Activated T-helper 9 cell treated with anti-CD3 and anti-CD28 coated beads, Interleukin-2, amount 50 U/mL, for 16 hours (primary cell): ENCODE measurements at places on chromosomes 7 and 10.

DNA sequence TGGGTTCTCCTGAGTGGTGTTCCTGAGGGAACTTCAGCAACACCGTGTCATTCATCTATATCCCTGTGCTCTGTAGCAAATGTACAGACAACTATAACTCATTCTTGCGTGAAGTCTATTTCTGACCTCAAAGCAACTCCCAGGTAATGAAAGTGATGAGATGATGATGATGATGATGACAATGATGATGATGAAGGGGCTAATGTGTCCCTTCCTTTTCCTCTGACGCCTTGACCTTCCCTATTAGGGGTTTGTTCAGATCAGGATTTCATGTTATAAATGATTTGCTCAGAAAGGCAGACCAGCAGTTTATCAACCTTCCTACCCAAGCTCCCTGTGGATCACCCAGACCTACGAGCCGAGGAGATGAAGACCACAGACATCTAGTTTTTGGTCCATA, 136.9 kb downstream of the FGFR2 start:
- no peak for DNase-seq

- DNase-seq = no peak
Measured at GRCh38 chr10:70298393-70298792, 14.6 kb upstream of the NPFFR1 start.

GRCh38 chr10:23413629-23414089, 25.2 kb upstream of the OTUD1 start:
- DNase-seq = no peak

DNA sequence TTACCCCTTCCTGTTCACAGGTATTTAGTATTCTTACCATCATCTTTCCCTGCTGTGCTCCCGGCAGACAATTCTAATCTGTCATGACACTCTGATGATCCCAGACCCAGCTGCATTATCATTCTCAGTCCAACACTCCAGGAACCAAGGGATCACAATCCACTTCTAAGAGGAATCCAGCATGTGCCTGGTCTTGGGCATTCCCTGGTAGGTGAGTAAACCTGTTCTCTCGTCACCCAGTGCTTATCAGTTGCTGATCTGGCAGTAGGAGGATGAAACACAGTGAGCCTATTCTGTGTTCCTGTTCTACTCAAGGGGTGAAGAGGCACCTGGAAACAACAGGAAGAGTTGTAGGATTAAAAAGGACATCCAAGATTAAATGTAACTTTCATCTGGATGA, 1.3 kb upstream of the DMBT1 start:
- no peak for DNase-seq

DNA sequence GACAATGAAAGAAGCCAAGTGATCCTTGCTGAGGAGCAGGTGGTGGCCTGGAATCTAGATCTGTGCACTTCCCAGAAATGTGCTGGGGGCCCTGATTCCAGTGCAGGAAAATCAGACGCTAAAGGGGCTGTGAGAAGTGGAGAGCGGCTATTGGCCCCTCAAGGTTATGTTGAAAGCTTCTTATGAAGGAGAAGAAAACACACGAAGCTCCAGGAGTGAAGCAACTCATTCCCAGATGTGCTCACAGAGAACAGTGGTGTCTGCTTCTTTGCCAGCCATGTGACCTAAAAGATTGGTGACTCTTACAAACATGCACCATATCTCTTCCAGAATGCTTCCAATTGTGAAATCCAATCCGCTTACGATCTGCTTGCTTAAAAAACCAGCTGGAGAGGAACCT, 679.3 kb upstream of the IGFBP3 start:
- no peak for DNase-seq

DNA sequence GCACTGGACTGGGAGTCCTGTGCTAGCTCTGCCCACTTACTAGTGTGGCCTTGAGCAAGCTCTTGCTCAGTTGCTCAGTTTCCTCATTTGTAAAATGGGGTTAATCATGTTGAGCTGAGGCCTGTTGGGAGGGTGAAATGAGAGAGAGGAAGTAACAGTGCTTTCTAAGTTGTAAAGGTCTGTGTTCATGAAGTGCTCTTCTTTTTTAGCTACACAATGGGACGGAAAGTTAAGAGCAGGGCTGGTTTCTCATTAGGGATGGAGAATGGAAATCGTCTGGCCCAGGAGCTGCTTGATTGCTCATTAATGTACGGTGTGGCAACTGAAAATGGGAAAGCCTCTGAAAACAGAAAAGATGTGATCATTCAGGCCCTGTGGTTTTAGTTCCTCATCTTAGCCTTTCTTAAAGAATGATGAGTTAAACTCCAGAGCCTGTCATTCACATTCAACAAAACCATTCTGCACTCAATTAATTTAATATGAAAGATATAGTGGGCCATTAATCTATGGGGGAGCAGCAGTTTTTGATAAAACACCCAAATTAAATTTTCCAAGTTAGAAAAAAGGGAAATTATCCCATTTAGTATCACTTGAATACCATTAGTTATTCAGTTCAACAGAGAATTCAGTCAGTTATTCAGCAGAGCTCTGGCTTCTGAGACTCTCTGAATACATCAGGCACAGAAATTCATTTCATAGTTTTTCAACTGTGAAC, 60.5 kb downstream of the SH2D4B start:
- DNase-seq = no peak

GRCh38 chr10:78805176-78805575, 263.6 kb upstream of the ZMIZ1 start:
- DNase-seq = no peak

GRCh38 chr7:21086688-21087087, 300.0 kb upstream of the SP8 start:
- DNase-seq = no peak

DNA sequence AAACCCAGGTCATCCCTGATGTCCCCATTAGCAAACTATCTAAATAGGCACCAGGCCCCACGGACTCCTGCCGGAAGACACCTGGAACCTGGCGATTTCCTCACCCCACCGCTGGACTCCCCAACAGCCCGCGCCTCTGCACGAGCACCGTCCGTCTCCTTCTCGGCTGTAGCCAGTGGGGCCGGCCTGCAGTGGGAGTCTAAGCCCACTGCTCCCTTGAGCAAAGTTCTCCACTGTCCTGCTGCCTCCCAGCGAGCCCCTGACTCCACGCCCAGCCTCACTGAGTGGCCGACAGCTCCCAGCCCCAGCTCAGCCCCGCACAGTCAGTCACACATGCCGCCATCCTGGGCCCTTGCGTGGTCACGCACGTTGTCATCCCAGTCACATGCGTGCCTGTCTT, 211.3 kb upstream of the PPP2R2D start:
- no peak for DNase-seq

- DNase-seq = no peak
Measured at GRCh38 chr10:77636282-77636966, 1.2 kb downstream of the KCNMA1 start.

- DNase-seq = no peak
Measured at GRCh38 chr7:26159243-26159642, 7.2 kb downstream of the NFE2L3 start.

DNA sequence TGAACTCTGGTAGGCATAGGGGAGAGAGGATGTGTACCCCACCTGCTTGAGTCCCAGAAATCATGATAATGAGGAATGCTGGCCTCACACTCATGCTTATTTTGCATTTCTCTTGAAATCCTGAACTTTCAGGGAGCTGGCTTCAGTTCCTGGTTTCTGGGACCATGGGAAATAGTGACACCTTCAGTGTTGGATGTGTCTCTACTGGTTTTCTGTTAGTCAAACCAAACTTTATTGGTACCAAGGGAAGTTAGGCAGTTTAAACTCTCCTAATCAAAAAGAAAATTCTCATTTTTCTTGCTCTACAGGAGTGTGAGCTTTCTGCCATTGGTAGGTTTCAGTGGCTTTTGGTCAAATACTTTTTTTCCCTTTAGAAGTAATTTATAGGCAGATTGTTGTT, 11.8 kb upstream of the PCGF5 start:
- no peak for DNase-seq

DNA sequence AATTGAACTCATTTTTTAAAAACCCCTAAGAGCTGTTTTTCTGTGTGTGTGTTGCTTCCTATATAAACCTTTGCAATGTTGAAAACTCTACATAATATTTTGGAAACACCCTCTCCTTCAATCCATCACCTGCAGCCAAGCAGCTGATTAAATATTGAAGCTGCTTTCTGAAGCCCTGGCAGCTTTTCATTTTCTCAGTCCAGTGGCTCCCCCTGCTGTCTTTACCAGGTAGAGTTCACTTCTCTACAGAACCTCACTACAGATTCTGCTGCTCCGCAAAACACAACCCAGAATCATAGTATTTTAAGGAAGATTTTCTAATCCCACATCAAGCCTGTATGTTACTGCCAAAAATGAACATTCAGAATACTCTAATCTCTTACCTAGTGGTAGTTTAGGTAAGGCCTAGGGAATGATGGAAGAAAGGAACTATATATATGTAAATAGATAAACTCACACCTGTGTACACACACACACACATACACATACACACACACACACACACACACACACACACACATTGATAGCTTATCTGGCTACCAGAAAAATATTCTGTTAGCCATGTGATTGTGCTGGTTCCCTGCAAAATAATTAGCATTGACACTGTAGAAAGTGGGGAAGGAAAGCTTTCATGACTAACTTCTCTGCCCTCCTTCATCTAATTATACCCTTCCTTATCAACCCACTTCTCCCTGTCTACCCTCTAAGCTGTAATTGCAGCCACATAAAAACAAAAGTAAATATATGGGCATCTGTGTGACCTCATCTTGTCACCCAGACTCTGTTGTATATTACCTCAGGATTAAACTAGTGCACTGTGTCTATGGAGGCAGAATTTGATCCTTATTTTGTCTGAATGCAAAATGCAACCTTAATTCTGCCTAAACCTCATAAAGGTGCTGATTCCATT, 229.5 kb upstream of the FZD1 start:
- DNase-seq = no peak

GRCh38 chr7:134302120-134302519, 14.6 kb downstream of the SLC35B4 start:
- DNase-seq = no peak

DNA sequence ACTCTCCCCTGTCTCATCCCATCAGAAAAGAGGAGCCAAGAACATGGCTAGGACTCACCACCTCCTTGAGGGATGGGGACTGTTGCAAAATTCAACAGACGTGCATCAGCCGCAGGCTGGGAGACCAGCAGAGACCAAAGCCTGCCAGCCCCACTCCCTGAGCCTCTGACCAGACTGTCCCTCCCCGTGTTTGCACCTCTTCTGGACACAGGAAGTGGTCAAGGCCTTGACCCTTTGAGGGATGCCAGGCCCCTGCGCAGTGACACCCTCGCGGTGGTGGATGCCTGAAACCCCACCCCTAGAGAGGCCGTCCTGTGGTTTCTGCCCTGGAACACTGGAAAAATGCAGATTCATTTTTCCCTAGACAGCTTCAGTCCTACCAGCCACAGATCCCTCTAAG, 128.4 kb upstream of the TCF7L2 start:
- no peak for DNase-seq

DNA sequence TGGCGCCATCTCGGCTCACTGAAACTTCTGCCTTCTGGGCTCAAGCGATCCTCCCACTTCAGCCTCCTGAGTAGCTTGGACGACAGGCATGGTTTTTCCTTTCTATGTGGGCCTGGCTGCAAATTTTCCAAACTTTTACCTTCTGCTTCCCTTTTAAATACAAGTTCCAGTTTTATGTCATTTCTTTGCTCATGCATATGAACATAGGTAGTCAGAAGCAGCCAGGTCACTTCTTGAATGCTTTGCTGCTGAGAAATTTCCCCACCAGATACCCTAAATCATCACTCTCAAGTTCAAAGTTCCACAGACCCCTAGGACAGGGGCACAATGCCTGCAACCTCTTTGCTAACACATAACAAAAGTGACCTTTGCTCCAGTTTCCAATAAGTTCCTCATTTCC, 21.6 kb upstream of the RPEL1 start:
- no peak for DNase-seq

DNA sequence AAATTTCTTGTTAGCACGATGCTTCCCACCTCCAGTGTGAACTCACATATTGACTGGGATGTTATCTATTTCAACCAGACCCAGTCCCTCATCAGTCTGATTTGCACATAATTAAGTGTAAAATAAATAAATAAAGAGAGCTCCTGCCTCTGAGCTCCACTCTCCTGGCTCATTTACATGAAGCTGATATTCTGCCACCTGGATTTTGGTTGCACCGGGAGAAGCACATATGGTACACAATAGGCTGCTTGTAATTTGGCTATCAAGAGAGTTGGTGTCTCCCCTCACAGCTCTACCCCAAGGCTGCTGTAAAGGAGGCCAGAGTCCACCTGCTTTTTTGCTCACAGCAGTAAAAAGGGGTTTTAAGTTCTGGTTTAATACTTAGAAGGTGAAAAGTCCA, 610.5 kb downstream of the KCNMA1 start:
- no peak for DNase-seq

- no peak for DNase-seq
Measured at GRCh38 chr7:25870574-25870973, 281.4 kb upstream of the NFE2L3 start.

DNA sequence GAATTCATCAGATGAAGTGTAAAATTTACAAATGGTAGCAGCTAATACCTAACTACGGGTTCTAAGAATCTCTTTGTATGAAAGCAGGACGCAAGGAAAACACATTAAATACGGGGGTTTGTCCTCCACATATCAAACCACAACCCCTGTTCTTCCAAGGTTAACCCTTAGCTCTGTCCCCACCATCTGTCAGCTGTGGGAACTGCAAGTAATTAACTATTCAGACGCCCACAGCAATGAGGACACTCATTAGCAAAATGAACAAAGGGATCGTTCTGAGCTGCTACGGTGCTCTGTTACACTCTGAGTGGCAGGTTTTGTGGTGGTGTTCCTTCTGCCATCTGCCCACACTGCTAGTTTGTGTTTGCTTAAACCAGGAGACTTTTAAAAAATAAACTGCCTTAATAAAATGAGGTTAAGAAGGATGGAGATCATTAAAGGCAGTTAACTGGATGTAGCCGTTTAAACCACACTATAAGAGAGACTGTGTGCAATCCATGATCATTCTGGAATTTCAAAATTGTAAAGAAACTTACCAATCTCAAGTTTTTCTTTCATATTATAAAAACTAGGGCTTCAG, 51.4 kb downstream of the C10orf67 start:
- DNase-seq = no peak

- DNase-seq = no peak
Measured at GRCh38 chr7:97174303-97174702, 56.8 kb downstream of the SDHAF3 start.

- DNase-seq = no peak
Measured at GRCh38 chr7:40297741-40298311, 163.0 kb downstream of the SUGCT start.

DNA sequence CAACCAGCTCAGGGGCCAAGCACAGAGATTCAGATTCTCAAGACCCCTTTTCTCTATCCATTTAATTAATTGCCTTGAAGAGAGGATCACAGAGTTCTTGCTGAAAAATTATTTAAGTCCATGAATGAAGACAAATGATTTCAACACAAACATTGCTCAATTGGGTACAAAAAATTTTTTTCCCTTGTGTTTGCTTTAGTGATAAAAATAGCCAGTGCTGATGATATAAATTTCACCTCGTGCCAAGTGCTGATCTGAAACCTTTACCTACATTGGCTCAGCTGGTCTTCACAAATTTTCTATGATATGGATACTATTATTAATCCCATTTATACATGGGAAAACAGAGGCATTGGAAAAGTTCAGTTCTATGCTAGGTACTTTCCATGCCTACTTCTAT, 377.1 kb downstream of the NRG3 start:
- no peak for DNase-seq
